ENCODE measurements at places on chromosomes 4 and X.

- DNase-seq: no peak
These were observed 81.9 kb downstream of the HMGB2 start for GRCh38 chr4:173252024-173252935.

- DNase-seq: no peak
These were observed 15.6 kb upstream of the SULT1E1 start for GRCh38 chr4:69875576-69875975.

DNA sequence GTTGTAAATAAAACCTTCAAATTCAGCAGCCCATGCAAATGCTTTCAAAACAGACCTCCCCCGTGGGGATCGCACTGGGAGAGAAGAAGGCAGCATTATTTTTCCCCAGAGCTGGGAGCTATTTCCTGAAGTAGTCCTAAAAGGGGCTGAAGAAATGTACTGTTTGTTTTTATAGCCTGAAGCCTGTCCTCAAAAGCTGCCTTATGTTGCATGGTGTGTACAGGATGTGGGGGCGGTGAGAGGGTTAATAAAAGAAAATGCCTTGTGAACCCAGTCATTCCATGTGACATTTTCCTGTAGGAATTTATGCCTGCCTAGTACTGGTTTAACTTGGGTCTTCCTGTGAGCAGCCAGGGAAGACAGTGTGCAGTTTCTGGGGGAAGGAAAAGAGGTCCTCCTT, 144.1 kb downstream of the SOWAHB start:
- DNase-seq: no peak

DNA sequence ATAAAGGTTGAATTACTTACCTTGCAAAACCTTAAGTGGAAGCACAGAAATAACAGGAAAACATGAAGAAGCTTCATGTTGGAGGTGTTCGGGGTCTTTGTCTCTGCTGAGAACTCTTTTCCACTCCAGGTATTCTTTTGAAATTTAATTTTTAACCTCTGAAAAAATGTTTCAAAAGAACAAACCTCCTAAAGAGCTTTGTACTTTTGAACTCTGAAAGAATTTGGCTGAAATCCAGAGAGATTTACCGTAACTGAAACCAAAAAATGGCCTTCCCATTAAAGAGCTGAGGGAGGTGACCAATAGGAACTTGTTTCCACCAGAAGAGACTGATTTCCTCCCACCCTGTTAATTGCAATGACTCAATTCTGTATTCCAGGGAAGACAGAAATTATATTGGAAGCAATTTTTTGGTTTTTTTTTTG, at the start of gene CFI:
Gene CFI, minus strand, starts transcription at position 105 of the 425 bp plus-strand sequence. Its CDS starts 28 bp downstream, at position 77.
- DNase-seq: no peak

GRCh38 chr4:28402751-28403150, 1542.1 kb downstream of the STIM2 start:
- no peak for DNase-seq

DNA sequence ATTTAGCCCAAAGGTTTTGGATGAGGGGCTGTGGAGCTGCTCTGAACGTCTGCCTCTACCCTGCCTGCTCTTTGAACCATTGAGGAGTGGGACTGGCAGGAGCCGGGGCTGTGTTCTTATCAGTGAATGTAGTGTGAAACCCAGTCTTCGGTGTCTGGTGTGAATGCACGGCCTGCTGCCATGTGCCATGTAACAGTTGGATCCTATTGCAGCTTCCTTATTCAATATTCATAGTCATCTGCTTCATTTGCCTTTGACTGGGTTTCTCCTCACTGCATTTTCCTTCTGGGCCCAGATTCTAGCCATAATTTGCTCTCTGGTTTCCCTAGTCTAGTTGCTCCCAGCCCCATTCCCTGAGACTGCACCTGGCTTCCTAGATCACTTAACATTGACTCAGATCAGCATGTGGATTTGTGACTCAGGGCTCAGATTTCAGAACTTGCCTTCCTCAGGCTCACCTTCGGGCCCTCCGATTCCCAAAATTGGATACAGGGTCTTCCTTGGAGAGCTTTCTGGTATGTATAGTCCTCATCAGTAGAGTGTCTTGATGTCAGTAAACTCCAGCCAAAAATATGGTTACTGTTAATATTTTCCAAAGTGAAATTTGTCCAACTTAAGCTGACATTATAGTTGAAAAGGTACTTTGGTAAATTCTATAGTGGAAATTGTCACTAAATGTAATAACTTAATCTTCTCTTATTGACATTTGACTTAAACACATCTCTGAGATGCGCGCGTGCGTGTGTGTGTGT, 94.0 kb upstream of the DDIT4L start:
- no peak for DNase-seq

GRCh38 chr4:90585961-90586360, 458.8 kb downstream of the CCSER1 start:
- no peak for DNase-seq

DNA sequence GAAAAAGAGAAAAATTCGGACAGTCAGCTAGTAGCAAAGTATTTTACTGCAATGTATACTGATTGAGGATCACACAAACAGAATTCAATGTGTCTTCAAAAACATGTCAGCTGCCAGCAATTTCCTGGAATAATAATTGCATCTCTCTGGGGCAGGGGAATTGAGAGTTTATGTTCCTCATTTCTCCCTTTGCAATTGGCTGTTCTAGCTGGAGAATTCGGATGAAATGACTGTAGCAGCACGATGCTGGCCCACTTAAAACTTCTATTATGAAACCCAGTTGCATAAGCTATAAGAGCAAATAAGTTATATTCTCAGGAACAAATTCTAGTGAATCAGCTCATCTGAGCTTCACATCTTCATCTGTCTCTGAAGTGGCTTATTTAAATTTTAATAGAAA, 99.9 kb upstream of the CPEB2 start:
- DNase-seq: no peak

GRCh38 chr4:151417766-151418376, 8.9 kb downstream of the FHIP1A start:
- DNase-seq: no peak

DNA sequence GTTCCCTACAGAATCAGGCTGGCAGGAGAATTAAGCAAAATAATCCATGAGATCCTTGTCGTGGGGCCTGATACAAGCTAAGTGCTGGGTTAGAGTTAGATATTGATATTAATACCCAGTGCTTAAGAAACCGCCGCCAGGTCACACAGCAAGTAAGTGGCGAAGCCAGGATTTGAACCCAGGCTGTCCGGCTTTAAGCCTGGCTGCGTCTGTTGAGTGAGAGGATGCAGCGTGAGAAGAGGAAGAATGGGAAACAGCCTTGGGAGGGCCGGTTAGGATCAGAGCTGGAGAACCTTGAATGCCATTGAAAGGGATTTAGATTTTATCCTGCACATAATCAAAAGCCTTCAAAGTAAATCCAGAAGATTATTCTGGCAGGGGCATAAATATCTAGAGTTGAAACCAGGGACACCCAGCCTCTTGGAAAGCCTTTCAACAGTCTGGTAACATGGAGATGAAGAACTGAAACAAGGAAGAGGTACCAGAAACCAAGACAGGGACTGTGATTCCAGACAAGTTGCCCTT, 64.8 kb upstream of the HELT start:
- no peak for DNase-seq

- no peak for DNase-seq
These were observed 49.4 kb downstream of the ARHGEF6 start for GRCh38 chrX:136731207-136731782.

GRCh38 chr4:37892641-37893040, 1.8 kb downstream of the TBC1D1 start:
- DNase-seq: no peak

DNA sequence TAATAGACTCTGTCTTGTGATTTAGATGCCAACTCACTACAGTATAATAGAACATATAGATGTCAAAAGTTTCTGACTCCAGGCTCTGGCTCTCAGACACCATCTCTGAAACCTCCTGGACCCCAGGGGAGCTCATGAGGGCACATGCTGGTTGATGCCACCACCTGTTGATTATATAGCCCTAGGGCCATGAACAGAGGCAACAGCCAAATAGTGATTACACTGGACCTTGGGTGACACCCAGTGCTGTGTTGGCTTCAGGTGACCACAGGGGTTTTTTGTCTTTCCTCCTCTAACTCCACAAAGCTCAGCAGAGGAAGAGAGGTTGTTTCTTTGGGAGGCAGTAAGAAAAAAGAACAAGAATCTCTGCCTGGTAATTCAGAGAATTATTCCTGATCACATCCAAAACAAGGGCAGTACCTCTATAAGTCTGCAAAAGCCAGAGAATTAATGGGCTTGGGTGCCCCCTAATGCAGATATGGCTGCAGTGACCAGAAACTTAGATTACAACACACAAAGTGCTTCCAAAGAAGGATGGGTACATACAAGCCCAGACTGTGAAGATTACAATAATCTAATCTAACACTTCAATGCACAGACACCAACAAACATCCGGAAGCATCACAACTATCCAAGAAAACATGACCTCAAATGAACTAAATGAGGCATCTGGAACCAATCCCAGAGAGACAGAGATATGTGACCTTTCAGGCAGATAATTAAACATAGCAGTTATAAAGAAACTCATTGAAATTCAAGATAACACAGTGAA, 1920.6 kb downstream of the ARAP2 start:
- no peak for DNase-seq

- DNase-seq: no peak
These were observed 6.5 kb downstream of the UGT2B17 start for GRCh38 chr4:68569466-68570121.

DNA sequence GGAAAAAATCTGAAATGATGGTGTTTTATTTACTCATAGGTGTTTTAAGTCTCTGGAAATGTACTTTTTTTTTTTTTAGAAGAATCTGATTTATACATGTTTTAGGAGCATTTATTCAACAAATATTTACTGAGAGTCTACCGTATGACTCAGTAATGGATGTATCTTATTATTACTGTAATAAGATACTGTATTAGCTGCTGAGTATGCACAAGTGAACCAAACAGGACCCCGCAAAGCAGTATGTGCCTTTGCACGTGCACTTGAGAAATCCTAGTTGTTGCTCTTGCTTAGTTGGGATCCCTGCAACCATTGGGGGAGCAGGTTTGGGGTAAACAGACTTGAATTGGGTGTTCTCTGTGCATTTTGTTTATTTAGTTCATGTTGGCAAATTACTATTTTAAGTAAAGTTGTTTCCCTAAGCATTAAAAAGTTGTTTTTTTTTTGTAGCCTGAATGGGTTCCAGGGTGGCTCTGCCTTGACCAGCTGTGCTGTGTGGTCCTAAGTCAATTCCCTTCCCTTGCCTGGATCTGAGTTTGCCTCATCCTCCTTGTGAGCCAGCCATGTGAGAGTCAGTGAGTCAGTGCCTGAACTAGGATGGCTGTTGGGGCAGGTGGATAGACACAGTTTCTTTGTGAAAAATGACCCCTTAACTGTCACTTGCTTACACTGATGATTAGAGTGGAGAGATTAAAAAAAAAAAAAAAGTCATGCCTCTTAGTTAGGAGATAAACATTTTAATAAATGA, 27.7 kb downstream of the DCUN1D4 start:
- DNase-seq: no peak

DNA sequence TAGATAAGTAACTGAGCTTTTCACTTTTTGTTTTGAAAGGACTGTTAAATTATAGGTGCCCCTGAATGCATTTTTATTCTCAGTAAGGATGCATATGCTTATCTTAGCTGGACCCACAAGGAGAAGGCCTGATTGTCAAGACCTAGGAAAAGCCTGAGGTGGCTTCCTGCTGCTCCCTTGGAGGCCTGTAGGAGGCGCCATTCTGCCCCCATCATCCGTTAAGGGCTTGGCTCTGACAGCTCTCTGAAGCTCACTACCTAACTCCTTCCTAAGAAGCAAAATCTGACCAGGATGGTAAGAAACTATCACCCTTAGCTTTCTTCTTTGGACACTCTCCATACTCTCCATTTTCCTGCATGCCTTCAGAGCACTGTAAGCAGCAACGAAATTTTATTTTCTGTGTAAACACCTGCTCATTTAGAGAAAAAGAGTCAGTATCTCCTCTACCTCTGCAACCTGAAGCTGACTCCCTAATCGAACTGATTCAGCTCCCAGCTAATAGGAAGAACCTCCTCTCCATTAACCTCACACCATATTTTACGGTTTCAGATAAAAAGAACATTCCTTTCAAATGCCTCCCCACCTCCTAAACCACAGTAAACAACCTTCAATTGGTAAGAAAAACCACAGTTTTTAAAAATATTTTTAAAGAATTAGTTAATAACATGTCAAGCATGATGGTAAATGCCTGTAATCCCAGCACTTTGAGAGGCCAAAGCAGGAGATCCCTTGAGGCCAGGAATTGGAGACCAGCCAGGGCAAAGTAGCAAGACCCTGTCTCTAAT, 73.4 kb upstream of the EDNRA start:
- DNase-seq: no peak

DNA sequence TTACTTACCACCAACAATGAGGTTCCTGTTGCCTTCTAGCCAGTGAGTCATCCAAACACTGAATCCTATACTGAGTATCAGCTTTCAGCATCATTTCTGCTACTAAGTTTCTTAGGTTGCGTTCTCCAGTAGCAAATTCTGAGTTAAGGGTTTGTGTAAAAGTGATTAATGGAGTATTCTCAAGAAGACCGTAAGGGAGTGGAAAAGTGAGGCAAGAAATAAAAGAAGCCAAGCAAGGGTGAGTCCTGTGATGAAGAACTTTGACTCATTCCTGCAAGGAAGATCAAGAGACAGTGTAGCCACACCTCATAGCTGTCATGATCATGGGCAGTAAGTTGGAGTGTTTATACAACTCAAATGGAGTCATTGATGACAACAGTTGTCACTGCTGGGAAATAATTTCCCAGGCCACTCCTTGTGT, 446.2 kb downstream of the RAPGEF2 start:
- no peak for DNase-seq

GRCh38 chrX:19863212-19863856, 24.1 kb downstream of the SH3KBP1 start:
- DNase-seq: no peak

DNA sequence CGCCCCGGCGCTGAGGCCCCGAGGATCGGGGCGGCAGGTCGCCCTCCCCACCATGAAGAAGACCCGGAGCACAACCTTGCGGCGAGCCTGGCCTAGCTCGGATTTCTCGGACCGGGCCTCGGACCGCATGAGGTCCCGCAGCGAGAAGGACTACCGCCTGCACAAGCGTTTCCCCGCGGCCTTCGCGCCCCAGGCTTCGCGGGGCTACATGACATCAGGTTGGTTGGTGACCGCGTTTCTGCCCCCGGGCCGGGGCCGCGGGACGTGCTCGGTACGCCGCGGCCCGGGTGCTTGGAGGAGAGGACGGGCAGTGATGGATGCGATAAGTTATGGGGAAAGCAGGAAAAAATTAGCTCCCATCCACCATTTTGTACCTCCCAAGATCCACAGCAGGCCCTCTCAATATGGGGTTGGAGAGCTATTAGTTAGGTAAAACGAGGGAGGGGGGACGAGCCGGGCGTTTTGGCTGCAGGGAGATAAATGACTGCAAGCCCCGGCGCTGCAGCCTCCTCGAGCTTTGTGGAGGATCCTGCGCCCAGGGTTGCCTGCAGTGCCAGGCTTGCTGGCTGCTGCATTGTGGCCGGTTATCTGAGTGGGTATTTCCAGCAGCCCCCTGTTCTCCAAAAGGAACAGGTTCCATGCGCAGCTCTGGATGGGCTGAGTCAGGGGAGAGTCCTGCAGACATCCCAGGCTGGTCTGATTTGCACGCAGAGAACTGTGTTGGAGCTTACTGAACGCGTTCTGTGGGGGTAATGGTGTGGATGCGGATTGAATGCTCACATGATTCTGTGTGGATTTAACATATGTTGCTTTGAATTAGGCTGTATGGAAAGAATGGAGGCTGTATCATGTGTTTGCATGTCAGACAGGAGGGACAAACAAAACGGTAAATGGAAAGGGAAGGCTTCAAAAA, 1.9 kb downstream of the STOX2 start:
- no peak for DNase-seq

Data from NCI-H1048 (cell line).